ENCODE measurements at places on chromosomes 12 and 14. TPM values are rescaled to one million over a fixed set of nuclear protein-coding genes. Genes with fewer than 3 reads are reported as not detected.

The TBX5 gene
- not detected for total RNA-seq

The SIX1 gene
- 7.5 TPM for total RNA-seq

The COX8C gene
- not detected for total RNA-seq

The SLC41A2 gene
- 20.4 TPM for total RNA-seq

The SLC38A4 gene
- 0.22 TPM for total RNA-seq

The UBE2N gene
- 153 TPM for total RNA-seq

The CACNA2D4 gene
- total RNA-seq: not detected

The TOMM20L gene
- total RNA-seq: not detected

The RDH16 gene
- total RNA-seq: 0.15 TPM

The ST8SIA1 gene
- total RNA-seq: not detected

The HCAR2 gene
- not detected for total RNA-seq

The AKAP5 gene
- total RNA-seq: 0.35 TPM

The USP44 gene
- 0.20 TPM for total RNA-seq

The MSRB3 gene
- 22.8 TPM for total RNA-seq

The ATXN7L3B gene
- total RNA-seq: 13.1 TPM

The BMAL2 gene
- 15.2 TPM for total RNA-seq

The CCDC196 gene
- not detected for total RNA-seq

The TOGARAM1 gene
- total RNA-seq: 7.2 TPM

The TSPAN9 gene
- total RNA-seq: 50.6 TPM

The CEBPE gene
- 0.08 TPM for total RNA-seq

The NAV3 gene
- total RNA-seq: 7.9 TPM

The DYRK2 gene
- total RNA-seq: 11.7 TPM

The PPP1R1A gene
- total RNA-seq: 0.33 TPM

The PLEKHG7 gene
- total RNA-seq: not detected

The TNFAIP2 gene
- total RNA-seq: 270 TPM

The GSG1 gene
- 1.0 TPM for total RNA-seq

The LAG3 gene
- total RNA-seq: 1.9 TPM

The IL26 gene
- not detected for total RNA-seq

The LTB4R2 gene
- total RNA-seq: 3.5 TPM

The KRT79 gene
- total RNA-seq: not detected

The TMEM229B gene
- 0.21 TPM for total RNA-seq

The KCNH3 gene
- total RNA-seq: 2.1 TPM

The HSPB8 gene
- total RNA-seq: 22.0 TPM

The KLHDC1 gene
- total RNA-seq: 0.30 TPM

The OR4E2 gene
- total RNA-seq: not detected

The HNF1A gene
- total RNA-seq: 4.0 TPM

The HOXC5 gene
- total RNA-seq: 0.70 TPM

The GDF11 gene
- 3.8 TPM for total RNA-seq

All from A549 treated with Hydrocortisone at 1 μM for 4 hours (cell line).